ENCODE measurements at places on chromosomes 11 and 22. TPM values are rescaled to one million over a fixed set of nuclear protein-coding genes. Genes with fewer than 3 reads are reported as not detected.

GRCh38 chr11:66716996-66717395, 12.0 kb downstream of the SPTBN2 start:
- no peak overlapping the region for H3K27ac ChIP-seq
- 0 out of 2 replicates have a peak, but pooled peaks cover 8% of the 10 kb centered on the region for H3K4me1 ChIP-seq
- no peak for DNase-seq
- 0 out of 2 replicates have a peak, but pooled peaks cover 3% of the 10 kb centered on the region for H3K36me3 ChIP-seq
- no peaks in the 10 kb centered on the region for H3K27me3 ChIP-seq
- H3K4me3 ChIP-seq, result no peak overlapping the region

The TRIM5 gene
- 25.2 TPM for total RNA-seq

- H3K4me1 ChIP-seq, result no peaks in the 10 kb centered on the region
- no peak for DNase-seq
- H3K27me3 ChIP-seq, result no peaks in the 10 kb centered on the region
- H3K4me3 ChIP-seq, result no peak overlapping the region
- no peak overlapping the region for H3K27ac ChIP-seq
- no peaks in the 10 kb centered on the region for H3K36me3 ChIP-seq
These were observed 346.0 kb upstream of the C11orf87 start for GRCh38 chr11:109075976-109076375.

DNA sequence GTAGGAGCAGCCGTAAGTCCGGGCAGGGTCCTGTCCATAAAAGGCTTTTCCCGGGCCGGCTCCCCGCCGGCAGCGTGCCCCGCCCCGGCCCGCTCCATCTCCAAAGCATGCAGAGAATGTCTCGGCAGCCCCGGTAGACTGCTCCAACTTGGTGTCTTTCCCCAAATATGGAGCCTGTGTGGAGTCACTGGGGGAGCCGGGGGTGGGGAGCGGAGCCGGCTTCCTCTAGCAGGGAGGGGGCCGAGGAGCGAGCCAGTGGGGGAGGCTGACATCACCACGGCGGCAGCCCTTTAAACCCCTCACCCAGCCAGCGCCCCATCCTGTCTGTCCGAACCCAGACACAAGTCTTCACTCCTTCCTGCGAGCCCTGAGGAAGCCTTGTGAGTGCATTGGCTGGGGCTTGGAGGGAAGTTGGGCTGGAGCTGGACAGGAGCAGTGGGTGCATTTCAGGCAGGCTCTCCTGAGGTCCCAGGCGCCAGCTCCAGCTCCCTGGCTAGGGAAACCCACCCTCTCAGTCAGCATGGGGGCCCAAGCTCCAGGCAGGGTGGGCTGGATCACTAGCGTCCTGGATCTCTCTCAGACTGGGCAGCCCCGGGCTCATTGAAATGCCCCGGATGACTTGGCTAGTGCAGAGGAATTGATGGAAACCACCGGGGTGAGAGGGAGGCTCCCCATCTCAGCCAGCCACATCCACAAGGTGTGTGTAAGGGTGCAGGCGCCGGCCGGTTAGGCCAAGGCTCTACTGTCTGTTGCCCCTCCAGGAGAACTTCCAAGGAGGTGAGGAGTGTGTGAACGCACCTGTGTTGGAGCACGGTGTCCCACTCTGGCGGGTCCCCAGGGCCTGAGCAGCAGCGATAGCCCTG, at the start of gene TAGLN:
TAGLN (plus strand) TSS at position 318 of the 863 bp plus-strand sequence. CDS start 3,644 bp downstream, outside the sequence.
- DNase-seq, result peak; percentile 89
- H3K27ac ChIP-seq, result peak within 1 kb of the TSS; percentile 86
- peaks cover 37% of the 10 kb centered on the region for H3K4me1 ChIP-seq
- H3K36me3 ChIP-seq, result no peaks in the 10 kb centered on the region

Data from Caco-2 (cell line).